RKO (cell line): ENCODE measurements at places on chromosomes 6 and 20.

GRCh38 chr20:44609516-44610312, 27.3 kb downstream of the PKIG start:
- peak; percentile 95 for DNase-seq

GRCh38 chr20:40464731-40465208, 224.3 kb downstream of the MAFB start:
- DNase-seq = no peak

DNA sequence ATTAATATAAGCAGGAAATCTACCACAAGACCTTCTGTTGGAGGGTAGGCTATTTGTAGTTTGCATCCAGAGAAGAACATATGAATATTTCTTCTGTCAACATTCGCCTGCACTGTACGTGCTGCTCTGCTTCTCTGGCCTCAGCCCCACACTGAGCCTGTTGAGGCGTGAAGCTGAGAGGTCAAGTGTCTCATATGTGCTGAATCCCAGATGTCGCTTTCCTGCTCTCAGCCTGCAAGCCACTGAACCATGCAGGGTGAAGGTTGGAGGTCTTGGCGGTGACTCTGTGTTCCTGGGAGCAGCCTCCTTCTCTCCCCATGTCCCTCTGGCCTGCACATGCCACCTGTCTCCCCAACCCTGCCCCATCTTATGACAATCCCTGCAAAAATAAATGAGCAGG, 83.6 kb downstream of the TMEM170B start:
- DNase-seq = no peak

DNA sequence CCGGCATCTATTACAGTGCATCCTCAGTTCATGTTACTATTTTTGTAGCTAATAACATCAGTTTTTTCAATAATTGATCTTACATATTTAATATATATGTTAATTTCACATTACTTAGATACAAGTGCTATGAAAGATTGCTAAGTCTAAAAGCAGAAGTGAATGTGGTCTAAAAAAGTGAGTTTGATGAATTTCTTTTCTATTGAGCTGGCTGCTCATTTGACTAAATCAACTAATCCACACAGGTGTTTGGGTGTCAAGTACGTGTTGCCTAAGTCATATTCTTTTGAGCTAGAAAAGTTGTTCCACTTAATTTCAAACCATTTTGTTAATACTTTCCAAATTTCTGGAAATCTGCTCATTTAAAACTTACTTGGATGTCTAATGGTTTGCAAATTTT, 46.6 kb upstream of the EZR start:
- no peak for DNase-seq

DNA sequence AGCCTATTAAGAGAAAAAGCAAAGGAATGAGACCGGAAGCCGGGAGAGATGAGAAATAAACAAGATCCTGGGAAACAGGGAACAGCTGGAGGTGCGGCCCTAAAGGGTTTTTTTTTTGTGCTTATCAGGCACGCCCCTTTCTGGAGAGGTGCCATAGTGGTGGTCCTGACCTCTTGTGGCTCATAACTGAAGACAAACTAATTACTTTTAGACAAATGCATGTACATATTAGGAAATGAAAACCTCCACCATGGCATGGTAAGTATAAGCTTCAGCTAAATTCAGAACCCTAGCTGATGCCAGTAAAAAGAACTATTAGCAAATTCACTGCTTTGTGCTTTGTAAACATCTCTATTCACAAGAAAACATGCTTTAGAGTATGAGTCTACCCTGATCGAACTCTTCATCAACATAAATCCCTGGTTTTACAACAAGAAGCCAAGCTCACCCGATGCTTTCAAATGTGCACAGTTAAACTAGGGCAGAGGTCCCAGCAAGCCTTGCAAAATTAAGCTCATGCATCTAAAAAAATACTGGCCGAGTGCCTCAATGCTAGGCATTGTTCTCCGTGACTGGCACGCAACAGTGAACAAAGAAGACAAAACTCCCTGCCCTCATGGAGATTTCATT, 96.4 kb upstream of the MRPS10 start:
- no peak for DNase-seq

- DNase-seq = no peak
Observed at GRCh38 chr6:37314487-37315156, 39.2 kb upstream of the RNF8 start.

DNA sequence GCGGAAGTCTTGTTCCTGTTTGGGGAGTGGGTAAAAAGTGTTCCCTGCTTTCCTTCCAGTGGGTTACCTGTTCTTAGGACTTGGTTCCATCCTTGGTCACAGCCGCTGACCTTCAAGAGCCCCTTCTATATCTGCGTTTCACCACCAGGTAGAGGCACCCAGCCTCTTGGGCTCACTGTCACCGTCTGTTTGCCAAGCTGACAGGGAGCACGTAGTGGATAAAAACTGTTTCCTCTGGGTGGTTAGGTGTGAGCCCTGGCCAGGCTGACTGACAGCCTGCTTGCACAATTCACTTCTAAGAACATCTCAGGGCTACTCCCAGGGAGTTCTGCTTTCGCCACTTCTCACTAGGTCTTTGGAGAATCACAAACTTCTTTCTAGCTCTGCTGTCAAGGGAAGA, 1.8 kb upstream of the JPH2 start:
- DNase-seq = no peak

- no peak for DNase-seq
Observed at GRCh38 chr6:83893024-83893423, 33.5 kb downstream of the CYB5R4 start.

GRCh38 chr6:105318660-105319059, 84.2 kb downstream of the PREP start:
- peak; percentile 86 for DNase-seq

GRCh38 chr6:113741651-113742050, 115.5 kb upstream of the MARCKS start:
- DNase-seq = no peak

DNA sequence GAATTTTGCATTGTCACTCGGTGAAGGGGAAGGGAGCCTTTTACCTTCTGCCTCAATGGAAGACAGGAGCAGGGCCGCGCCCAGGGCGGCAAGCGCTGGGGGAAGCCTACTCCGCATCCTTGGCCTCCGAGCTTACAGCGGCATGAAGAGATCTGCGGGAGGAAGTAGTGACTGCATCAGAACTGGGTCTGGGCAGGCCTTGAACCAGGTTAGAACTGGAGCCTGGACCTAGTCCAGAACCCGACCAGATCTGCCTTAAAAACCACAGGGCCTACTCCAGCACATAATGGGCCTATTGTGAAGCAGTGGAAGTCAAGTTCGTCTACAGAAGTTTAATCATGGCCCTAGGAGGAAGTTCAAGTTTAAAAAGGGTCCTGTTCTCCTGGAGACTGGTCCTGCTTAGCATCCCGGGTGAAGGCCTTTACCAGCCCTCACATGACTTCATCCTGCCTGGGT, 3.1 kb downstream of the COL12A1 start:
- no peak for DNase-seq

DNA sequence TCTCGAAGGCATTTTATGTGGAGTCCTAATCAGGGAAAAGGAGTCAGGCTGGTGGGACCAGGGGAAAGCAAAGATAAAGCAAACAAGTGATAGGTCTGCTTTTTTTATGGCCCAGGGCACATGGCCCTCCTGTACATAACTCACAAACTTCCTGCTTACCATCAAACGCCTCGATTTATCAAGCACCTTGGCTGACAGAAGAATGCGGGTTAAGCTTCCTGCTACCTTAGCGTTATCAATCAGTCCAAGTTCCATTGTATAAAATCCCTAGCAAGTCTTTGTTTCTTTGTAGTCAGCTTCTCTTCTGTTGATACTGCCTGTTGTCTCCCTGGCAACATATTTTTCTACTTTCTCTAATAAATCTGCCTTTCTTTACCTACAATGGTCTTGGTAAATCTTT, 4.1 kb upstream of the TRIM27 start:
- no peak for DNase-seq

- no peak for DNase-seq
Observed at GRCh38 chr6:113742342-113742741, 114.8 kb upstream of the MARCKS start.

- no peak for DNase-seq
Observed at GRCh38 chr6:136893187-136893586, 28.9 kb upstream of the SLC35D3 start.

DNA sequence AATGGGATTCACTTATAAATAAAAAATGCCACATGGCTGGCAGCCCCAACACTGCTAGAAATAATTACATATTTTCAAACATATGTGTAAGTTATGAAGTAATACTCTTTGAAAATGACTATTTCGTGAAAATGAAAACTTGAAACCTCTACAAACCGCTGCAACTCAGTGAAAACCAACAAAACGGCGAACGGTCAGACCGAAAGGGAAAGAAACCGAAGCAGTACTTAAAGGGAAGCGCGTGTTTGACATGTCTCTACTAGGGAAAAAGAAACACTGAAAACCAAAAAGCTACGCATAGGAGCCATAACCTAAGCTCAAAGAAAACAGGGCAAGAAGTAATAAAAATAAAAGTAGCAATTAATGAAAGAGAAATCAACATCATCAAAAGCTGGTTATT, 121.0 kb upstream of the GGTLC1 start:
- no peak for DNase-seq

DNA sequence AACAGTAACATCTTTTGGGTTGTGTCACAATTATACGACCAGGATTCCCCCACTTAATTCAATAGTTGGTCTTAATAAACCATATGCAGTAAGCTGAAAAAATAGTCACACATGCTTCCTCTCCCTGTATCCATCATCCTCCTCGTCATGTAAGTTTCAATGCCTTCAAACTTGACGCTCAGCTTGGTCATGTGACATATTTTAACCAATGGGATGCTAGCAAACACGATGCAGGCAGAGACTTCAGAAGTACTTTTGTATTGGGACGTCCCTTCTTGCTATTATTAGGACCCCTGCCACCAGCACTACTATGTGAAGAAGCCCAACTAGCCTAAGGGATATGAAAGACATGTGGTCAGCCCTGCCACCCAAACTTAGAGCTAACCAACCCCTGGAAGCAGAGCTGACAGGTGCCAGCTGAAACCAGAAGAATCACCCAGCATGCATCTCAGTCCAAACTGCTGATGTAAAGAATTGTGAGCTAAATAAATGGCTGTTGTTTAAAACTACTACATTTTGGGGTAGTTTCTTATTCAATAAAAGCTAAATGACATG, 49.3 kb downstream of the CGA start:
- no peak for DNase-seq

DNA sequence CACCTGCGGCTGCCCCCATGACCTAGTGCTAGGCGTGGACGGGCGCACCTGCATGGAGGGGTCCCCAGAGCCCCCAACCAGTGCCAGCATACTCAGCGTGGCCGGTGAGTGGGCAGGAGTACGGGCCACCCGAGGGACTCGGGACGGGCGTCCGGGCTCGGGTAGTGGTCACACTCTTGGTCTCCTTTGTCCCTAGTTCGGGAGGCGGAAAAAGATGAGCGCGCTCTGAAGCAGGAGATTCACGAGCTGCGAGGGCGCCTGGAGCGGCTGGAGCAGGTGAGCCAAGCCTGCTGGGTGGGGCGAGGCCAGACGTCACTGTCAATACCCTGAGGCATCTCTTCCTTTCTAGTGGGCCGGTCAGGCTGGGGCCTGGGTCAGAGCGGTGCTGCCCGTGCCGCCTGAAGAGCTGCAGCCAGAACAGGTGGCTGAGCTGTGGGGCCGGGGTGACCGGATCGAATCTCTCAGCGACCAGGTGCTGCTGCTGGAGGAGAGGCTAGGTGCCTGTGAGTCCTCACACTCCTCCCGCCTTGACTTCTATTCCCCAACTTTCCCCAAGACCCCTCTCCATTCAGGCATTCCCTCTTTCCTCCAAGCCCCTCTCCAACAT, 2.9 kb downstream of the EGFL8 start:
- no peak for DNase-seq

DNA sequence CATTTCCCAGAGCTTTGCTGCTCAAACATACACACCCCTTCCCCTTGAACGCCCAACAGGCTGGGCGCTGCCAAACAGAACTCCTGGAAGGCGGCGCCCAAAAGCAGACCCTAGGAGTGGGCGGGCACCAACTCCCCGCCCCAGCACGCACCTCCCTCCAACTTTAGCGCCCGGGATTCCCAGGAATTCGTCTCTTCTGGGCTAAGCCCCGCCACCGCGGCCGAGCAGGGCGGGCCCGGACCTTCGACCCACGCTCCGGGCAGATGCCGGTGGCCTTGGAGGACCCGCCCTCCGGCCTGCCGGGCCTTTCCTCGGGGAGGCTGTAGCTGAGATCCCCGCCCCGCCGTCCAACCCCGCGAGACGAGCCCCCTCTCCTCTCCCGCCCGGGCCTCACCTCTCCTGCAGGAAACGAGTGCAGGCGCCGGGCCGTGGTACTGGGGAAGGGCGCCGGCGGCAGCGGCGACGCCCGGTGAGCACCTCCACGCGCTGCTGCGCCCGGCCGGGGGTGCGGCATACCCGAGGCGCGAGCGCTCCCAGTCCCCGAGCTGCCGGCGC, 659 bp downstream of the MCUR1 start:
- peak; percentile 56 for DNase-seq

- peak; percentile 77 for DNase-seq
Observed at GRCh38 chr20:36384022-36384619, 78.0 kb downstream of the DLGAP4 start.

DNA sequence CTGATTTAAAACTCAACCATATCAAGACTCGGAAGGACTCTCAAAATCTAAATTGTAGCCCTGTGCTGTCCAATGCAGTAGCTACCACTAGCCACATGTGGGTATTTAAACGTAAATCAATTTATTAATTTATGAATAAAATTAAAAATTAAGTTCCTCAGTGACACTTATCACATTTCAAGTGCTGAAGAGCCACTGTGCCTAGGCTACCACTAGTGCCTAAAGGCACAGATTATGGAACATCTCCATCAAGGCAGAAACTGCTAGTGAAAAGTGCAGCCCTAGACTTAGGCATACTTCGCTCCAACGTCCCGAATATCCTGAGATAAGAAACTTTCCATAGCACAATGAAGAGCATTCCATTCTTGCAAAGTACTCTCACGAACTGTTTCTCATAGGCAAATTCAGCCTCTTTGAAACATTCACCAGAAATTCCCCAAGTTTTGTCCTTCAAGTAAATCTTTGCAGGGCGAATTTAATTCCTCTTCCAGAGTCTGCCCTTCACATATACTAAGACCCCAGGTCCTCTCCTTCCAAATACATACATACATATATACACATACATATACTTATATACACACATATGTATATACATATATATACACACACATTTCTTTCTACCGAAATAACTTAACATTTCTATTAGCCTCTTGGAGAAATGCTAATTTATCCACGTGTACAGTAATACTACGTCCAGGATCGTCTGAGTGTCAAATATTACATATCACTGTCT, 1.3 kb downstream of the SUPT3H start:
- peak; percentile 29 for DNase-seq

GRCh38 chr20:2210646-2211552, 84.9 kb upstream of the TGM3 start:
- DNase-seq = peak; percentile 90

GRCh38 chr6:150002710-150003109, 22.6 kb downstream of the RAET1L start:
- DNase-seq = no peak

DNA sequence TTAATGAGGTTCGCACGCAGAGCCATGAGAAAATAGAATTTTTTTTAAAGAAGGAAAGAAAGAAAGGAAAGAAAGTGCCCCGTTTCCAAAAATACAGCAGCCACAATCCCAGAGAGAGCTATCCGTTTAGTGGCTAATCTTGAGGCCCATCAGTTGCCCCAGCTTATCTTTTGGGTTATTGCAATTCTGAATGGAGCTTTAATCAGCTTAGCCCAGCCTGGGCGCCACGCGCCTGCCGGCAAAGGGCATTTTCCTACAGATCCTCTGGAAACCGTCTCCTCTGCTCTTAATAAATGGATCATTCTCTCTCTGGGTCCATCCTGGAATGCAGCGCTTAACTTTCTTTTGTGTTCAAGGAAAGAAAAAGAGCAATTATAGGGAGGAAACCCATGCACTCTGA, 413.3 kb downstream of the MAFB start:
- DNase-seq = no peak

GRCh38 chr6:129696843-129697242, 13.1 kb downstream of the ARHGAP18 start:
- DNase-seq = no peak

GRCh38 chr20:5080384-5080877, 39.3 kb downstream of the PCNA start:
- no peak for DNase-seq
